ENCODE measurements at places on chromosomes 3 and 15. TPM values are rescaled to one million over a fixed set of nuclear protein-coding genes. Genes with fewer than 3 reads are reported as not detected.
A peak's percentile ranks its signal among the peaks of the same experiment; 100 is the strongest.

GRCh38 chr3:194571491-194572142 is 61.6 kb downstream of the TMEM44 start:
- H3K4me1 ChIP-seq, result peaks cover 31% of the 10 kb centered on the region
- no peaks in the 10 kb centered on the region for H3K27me3 ChIP-seq
- peak overlapping the region; percentile 78 for H3K27ac ChIP-seq
- no peak overlapping the region for H3K4me3 ChIP-seq
- H3K36me3 ChIP-seq, result no peaks in the 10 kb centered on the region
- no peak for DNase-seq

DNA sequence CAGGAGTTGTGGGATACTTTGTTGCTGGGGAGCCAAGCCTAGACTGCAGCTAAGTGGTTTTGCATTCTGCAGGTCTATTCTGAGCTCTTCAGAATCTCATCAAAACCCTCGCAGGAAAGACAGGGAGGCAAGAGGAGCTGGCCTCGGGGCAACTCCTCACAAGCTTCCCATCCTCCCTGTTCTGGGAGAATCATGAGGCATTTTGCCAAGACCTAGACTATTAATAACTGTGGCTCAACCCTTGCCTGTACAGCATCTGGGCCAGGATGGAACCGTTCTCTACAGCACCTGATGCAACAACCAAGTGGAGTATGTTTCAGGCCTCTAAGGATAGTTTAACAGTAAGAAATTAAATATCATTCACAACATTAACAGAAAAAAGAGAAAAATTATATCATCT is 20.2 kb upstream of the SLC6A20 start:
- H3K4me3 ChIP-seq, result no peak overlapping the region
- no peak for DNase-seq
- no peak overlapping the region for H3K27ac ChIP-seq
- H3K27me3 ChIP-seq, result no peaks in the 10 kb centered on the region
- H3K36me3 ChIP-seq, result no peaks in the 10 kb centered on the region
- peaks cover 7% of the 10 kb centered on the region for H3K4me1 ChIP-seq

The APBA2 gene
- total RNA-seq, result 19.6 TPM

- H3K4me3 ChIP-seq, result no peak overlapping the region
- H3K4me1 ChIP-seq, result peaks cover 3% of the 10 kb centered on the region
- H3K27me3 ChIP-seq, result no peaks in the 10 kb centered on the region
- peak; percentile 58 for DNase-seq
Measured at GRCh38 chr3:47324278-47324865, 41.6 kb downstream of the KLHL18 start.

- H3K36me3 ChIP-seq, result no peaks in the 10 kb centered on the region
- H3K4me1 ChIP-seq, result no peaks in the 10 kb centered on the region
- H3K27ac ChIP-seq, result no peak overlapping the region
Measured at GRCh38 chr3:17336291-17336690, 406.1 kb downstream of the TBC1D5 start.

The TMEM212 gene
- total RNA-seq, result not detected

GRCh38 chr3:56955492-56956111 is 104.9 kb upstream of the SPATA12 start:
- H3K4me3 ChIP-seq, result no peak overlapping the region
- H3K4me1 ChIP-seq, result no peaks in the 10 kb centered on the region
- H3K36me3 ChIP-seq, result no peaks in the 10 kb centered on the region
- H3K27me3 ChIP-seq, result no peaks in the 10 kb centered on the region
- DNase-seq, result no peak

The PDZRN3 gene
- 75.9 TPM for total RNA-seq

DNA sequence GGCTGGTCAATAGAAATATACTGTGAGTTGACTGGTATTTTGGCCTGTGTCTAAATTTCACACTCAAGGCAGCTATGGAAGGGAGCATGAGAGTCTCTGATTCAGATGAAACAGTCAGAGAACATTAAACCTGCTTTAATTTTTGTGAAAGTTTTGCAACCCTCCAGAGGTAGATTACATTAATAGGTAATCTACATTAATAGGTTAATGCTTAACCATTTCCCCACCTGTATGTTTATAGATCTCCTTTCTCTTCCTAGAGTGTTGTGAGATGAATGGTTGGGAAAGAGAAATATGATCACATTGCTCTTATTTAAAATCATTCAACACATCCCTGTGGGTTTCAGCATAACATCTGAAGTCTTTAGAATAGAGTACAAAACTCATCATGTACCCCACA is 586.9 kb upstream of the DPPA4 start:
- H3K36me3 ChIP-seq, result no peaks in the 10 kb centered on the region
- no peak overlapping the region for H3K4me3 ChIP-seq
- H3K27me3 ChIP-seq, result no peaks in the 10 kb centered on the region

DNA sequence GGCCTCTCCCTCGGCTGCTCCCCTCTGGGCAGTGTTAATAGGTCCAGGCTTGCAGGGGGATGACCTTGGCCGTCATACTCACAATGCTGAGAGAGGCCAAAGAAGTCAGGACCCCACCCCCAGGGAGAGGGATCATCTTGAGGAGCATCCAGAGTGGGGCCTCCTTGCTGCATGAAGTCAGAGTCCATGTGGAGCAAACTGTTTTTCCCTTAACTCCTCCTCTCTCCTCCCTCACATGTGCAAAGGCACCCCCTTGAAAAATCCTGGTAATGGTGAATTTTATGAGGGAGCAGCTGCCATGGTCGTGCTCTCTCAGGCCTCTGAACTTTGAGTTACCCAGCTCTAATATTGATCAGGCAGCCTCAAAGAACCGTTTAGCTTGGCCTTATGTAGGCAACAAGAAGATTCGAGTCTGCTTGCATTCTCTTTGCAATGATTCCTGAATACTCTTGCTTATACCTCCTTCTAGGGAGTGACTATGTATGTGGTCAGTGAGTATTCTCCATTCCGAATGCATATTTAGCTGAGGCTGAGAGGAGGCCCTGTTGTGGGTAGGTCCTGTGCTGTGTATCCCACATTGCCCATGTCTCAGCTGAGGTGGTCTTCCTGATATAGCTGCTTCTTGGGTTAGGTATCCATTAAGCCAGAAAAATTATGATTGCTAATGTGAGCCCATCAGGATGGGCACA is 23.1 kb upstream of the RPL39L start:
- H3K27ac ChIP-seq, result no peak overlapping the region
- H3K4me3 ChIP-seq, result no peak overlapping the region
- DNase-seq, result no peak
- H3K36me3 ChIP-seq, result no peaks in the 10 kb centered on the region
- no peaks in the 10 kb centered on the region for H3K27me3 ChIP-seq

The TGM4 gene
- not detected for total RNA-seq
